ENCODE measurements at places on chromosomes 2 and 18.

DNA sequence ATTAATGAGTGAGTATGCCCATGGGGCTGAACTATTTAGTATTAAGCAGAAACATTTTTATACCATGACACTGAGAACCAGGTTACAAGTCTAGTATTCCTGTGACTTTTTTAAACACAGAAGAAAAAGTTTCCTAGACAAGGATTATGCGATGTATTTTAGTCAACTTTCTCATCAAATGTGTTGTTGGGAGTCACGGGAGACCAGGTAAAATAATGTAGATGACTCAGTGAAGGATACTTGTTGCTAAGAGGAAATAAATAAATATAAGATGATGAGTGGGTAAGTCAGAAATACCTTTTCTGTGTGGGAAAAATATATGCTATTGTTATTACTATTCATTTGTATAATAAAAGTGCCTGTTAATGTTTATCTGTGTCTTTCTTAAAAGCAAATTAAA lies 23.4 kb downstream of the MBD5 start:
- no peak for ATAC-seq

DNA sequence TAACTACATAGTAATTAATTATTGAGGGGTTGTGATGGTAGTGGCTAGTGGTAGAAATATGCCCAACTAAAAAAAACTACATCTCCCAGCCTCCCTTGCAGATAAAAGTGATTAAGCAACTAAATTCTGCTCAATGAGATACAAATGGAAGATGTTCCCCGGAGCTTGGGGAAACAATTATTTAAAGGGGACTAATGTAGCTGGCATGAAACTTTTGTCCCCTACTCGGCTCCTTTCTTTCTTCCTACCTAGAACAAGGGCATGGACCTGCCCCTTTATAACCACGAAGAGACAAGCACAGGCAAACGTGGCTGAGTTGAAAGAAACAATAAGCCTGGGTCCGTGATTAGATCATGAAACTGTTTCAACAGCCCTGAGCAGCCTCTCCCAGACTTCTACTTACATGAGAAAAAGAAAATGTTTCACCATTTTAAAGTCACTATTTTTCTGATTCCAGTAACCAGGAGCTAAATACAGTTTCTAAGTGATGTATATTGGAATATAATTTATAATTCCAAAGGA lies 236.9 kb downstream of the SCG2 start:
- ATAC-seq, result no peak

GRCh38 chr2:46134531-46135227 lies 162.5 kb upstream of the EPAS1 start:
- peak; percentile 67 for ATAC-seq

DNA sequence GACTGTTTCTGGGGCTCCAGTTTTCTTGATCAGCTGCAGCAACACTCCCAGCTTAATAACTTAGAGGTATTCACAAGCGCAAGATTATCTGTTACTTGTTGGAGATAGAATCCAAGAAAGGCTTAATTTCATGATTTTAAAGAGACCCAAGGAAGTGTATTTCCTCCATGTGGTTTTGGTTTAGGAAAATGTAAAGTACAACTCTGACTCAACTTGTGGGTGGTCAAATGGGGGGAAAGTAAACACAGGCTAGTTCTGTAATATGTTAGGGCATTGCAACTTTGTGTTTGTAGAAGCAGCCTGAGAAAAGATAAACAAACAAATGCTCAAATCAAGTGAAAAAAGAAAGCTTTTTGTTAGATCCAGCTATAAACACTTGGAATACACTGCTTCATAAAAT lies 90.1 kb upstream of the COL3A1 start:
- ATAC-seq, result no peak

DNA sequence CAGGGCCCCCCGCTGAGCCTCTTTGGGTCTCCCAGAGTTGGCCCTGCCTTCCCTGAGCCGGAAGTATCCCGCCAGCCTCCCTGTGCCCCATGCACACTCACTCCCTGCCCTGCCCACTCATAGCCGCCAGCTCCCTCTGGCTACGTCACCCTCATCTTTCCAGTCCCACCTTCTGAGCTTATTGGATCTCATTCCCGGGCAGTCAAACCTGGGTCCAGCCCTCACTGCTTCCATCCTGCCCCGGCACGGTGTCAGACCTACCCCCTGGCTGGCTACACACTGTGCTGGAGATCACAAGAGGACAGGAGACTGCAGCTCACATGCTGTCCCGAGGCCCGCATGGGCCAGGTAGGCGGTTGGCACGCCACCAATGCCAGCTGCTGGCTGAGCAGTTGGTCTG lies 147.2 kb downstream of the ASB1 start:
- ATAC-seq, result peak; percentile 65

- ATAC-seq, result peak; percentile 97
These were observed 93.1 kb downstream of the MBP start for GRCh38 chr18:77039196-77040130.

GRCh38 chr18:9985641-9986040 lies 71.8 kb downstream of the VAPA start:
- no peak for ATAC-seq

- ATAC-seq, result peak; percentile 37
These were observed 44.5 kb downstream of the COMMD1 start for GRCh38 chr2:61949714-61950560.

- no peak for ATAC-seq
These were observed 15.1 kb upstream of the MEX3C start for GRCh38 chr18:51212606-51213005.

- ATAC-seq, result no peak
These were observed 391.6 kb upstream of the HS6ST1 start for GRCh38 chr2:128710242-128710641.

DNA sequence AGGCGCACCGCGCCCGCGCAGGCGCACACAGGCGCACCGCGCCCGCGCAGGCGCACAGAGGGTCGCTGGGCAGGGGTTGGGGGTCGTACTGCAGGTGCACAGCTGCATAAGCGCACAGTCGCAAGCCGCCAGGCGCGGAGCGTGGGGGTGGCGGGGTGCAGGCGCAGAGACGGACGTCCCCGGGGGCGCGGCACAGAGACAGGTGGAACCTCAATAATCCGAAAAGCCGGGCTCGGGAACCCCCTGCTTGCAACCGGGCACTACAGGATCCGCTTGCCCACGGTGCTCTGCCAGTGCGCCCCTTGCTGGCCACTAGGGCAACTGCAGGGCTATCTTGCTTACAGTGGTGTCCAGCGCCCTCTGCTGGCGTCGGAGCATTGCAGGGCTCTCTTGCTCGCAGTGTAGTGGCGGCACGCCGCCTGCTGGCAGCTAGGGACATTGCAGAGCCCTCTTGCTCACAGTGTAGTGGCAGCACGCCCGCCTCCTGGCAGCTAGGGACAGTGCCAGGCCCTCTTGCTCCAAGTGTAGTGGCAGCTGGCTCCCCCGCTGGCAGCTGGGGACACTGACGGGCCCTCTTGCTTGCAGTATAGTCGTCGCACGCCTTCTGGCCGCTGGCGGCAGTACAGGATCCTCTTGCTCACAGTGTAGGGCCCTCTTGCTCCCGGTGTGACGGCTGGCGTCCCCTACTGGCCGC lies 34.9 kb downstream of the FAM110C start:
- peak; percentile 75 for ATAC-seq

DNA sequence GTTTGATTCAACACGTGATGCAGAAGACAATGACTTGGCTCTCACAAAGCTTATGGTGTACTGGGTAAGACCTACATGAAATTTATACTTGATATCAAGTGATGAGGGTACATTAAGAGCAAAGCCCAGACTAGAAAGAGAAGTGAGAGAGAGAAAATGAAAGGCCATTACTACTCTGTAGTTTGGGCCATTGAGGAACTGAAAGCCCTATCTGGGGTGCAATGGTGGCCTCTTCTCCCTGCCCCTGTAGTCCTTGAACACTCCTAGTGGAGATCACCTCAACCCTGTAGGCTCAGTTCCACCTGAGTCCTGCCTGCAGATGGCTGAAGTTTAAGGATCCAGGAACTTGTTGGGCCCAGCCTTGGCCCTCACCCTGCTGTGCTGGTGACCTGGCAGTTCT lies 569.8 kb upstream of the MEX3C start:
- ATAC-seq, result no peak

GRCh38 chr2:37771600-37772088 lies 100.2 kb upstream of the CDC42EP3 start:
- ATAC-seq, result no peak

GRCh38 chr18:12599543-12599942 lies 58.4 kb downstream of the SPIRE1 start:
- peak; percentile 88 for ATAC-seq

DNA sequence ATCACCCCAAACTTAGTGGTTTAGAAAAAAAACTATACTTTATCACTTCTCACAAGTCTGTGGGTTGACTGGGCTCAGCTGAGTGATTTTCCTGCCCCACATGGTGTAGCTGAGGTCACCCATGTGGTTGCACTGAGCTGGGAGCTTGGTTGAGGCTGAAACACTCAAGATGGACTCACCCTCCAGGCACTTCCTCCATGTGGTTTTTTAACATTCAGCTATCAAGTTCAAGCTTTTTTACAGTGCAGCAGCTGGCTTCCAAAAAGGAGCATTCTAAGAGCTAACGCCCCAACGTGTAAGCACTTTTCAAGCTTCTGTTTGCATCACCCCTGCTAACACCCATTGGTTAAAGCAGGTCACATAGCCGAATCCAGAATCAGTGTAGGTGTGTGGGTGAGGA lies 105.9 kb upstream of the CREB1 start:
- no peak for ATAC-seq

DNA sequence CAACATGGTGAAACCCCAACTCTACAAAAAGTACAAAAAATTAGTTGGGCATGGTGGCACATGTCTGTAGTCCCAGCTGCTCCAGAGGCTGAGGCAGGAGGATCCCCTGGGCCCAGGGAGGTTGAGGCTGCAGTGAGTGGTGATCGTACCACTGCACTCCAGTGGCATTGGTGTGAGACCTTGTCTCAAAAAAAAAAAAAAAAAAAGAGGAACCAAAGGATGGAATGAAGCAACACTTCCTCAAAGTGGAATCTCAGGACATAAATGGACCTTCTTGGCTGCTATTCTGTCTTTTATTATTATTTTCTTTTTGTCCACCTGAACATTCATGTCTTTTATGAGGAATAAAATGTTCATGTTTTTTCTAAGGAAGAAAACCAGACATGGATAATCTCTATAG lies 13.7 kb downstream of the GEMIN6 start:
- ATAC-seq, result no peak

DNA sequence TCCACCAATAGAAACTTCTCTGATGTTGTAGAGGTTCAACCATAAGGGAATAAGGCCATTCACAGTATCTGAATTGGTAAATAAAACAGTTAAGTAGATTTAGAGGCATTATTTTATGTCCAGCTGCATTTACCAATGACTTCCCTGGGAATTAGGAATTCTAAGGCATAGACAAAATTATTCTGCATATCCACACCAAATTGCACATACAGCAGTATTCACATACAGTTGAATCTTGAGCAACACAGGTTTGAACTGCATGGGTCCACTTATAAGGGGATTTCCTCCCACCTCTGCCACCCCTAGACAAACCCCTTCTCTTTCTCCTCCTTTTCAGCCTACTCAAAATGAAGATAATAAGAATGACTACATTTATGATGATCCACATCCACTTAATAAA lies 54.4 kb downstream of the COL5A2 start:
- ATAC-seq, result no peak

DNA sequence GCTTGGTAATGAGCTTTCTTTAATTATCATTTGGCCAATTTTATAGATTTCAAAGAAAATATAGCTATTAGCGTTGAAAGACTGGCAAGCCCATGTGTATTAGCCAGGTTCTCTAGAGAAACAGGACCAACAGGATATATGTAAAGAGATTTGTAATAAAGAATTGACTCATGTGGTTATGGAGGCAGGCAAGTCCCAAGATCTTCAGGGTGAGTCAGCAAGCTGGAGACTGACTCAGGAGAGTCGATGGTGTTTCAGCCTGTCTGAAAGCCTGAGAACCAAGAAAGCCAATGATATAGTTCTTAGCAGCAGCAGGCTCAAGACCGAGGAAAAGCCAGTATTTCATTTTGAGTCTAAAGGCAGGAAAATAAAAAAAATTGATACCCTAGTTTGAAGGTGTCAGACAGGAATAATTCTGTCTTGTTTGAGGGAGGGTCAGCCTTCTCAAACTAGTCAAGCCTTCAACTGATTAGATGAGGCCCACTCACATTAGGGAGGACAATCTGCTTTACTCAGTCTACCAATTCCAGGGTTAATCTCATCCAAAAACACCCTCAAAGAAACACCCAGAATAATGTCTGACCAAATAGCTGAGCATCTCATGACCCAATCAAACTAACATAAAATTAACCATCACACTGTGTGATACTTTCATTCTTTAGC lies 78.3 kb upstream of the CRIM1 start:
- ATAC-seq, result peak; percentile 100
